ENCODE measurements at places on chromosomes 1 and 21.

DNA sequence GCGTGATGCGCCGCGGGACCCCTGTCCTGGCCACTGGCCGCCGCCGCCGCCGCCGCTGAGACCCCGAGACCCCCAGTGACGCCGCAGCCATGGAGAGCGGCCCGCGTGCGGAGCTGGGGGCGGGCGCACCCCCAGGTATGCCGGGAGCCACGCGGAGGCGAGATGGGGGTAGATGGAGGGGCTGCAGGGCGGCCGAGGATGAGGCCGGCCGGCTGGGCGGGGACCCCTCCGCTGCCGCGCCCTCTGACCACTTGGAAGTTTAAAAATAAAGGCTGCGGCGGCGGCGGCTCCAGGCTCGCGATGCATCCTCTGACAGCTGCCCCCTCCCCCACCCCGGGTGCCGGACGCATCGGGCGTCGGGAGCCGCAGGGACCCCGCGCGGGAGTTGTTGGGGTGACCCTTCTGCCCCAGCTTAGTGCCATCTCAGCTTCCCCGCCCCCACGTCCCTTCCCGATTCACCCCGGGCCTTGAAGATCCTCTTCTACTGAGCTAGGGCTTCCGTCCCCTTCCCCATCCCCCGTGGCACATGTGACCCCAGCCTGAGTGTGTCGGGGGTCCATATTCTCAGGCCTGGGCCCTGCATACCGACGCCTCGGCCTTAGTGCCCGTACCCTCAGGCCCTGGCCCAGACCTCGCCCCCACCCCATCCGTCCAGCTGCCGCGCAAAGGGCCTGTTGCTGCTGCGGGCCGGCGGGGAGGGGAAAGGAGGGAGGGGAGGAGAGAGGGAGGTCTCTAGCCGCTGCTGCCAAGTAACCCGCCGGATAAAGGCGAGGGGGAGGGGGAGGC is 562 bp downstream of the MAP7D1 start:
- no peak for DNase-seq

GRCh38 chr1:160429702-160430535 is 29.6 kb downstream of the VANGL2 start:
- no peak for DNase-seq

DNA sequence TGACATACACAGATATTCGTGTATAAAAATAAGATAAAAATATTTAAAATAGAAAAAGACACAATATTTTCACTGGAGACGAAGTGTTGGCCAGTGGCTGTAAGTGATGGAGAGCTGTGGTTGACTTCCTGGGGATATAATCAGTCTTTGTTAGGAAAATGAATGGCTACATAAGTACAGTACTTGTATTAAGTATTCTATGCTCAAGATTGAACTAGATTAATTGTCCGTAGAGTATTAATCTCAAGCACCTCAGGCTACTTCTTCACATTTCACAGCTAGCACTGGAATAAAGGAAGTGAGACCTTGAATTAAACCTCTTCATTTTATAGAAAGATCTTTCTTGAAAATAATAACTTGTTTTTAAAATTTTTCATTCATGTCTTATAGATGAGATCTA is 39.0 kb upstream of the RGS5 start:
- no peak for DNase-seq

GRCh38 chr1:219279017-219279770 is 105.5 kb downstream of the LYPLAL1 start:
- DNase-seq, result no peak
